ENCODE measurements at places on chromosomes 1 and 21. TPM values are rescaled to one million over a fixed set of nuclear protein-coding genes. Genes with fewer than 3 reads are reported as not detected.

Gene C1QB
- total RNA-seq: 0.61 TPM

Gene HFM1
- 3.4 TPM for total RNA-seq

Gene STUM
- total RNA-seq: 1.3 TPM

Gene CELA2B
- not detected for total RNA-seq

Gene FCRL2
- not detected for total RNA-seq

Gene MFAP2
- total RNA-seq: 141 TPM

Gene PM20D1
- total RNA-seq: 0.23 TPM

Gene HJV
- 0.31 TPM for total RNA-seq

Gene DNASE2B
- total RNA-seq: 0.15 TPM

DNA sequence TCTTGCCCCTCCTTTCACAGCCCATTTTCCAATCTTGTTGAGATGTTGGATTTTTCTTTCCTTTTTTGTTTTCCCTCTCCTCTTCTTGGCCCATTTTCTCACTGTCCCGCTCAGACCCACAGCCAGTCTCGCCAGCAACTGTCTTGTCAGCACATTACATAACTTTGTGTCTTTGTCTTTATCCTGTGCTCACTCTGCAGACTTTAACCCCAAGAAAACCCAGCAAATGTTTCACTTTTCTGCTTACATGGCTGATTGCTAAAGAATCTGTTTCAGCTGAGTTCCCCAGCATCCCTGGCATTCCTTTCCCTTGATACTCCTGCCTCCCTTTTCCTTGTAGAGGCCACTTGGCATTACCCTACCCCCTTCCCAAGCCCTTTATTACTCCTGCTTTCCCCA is 74.6 kb downstream of the ZNF648 start:
- no peaks in the 10 kb centered on the region for H3K27me3 ChIP-seq
- DNase-seq: no peak
- H3K4me1 ChIP-seq: peaks cover 25% of the 10 kb centered on the region
- H3K36me3 ChIP-seq: no peaks in the 10 kb centered on the region
- no peak overlapping the region for H3K4me3 ChIP-seq

GRCh38 chr1:187987236-187987776 is 1158.6 kb downstream of the PLA2G4A start:
- DNase-seq: no peak
- peaks cover 5% of the 10 kb centered on the region for H3K4me1 ChIP-seq
- no peak overlapping the region for H3K4me3 ChIP-seq
- no peaks in the 10 kb centered on the region for H3K36me3 ChIP-seq

DNA sequence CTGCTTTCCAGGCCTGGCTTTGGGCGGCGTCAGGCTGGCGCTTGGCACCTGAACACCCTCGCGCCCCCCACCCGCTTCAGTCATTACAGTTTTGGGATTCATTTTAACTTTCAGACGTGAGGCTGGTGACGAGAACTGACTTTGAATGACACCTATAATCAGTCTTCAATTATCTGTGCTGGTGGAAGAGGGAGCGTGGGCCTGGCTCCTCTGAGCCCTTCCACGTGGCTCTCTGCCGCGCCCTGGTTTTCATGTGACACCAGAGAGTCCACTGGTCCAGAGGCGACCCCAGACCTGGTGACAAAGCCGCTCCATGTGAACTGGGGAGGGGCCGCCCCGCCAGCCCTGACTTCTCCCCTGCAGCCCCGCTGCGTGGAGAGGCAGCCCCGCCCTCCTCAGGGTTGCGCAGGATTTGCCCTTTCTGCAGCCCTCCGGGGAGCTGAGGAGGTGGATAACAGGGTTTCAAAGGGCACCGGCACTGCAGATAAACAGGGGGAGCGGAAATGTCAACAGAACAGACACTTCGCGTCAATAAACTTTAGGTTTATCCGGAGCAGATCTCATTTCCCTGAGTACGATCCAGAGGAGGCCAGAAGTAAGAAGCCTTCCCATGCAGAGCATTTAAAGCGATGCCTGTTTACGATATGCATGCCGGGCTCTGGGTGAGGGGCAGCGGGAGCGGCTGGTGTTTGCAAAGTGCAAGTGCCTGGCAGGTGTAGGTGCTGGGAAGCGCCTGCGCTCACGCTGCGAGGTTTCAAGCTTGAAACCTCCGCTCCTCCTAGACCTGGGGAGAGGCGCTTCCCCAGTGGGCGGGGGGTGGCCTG is 56.4 kb downstream of the AJAP1 start:
- DNase-seq: no peak
- no peak overlapping the region for H3K27ac ChIP-seq
- H3K36me3 ChIP-seq: peaks cover 64% of the 10 kb centered on the region
- peaks cover 11% of the 10 kb centered on the region for H3K27me3 ChIP-seq
- peak overlapping the region; percentile 29 for H3K4me3 ChIP-seq

- H3K27me3 ChIP-seq: no peaks in the 10 kb centered on the region
- peaks cover 45% of the 10 kb centered on the region for H3K4me1 ChIP-seq
Observed at GRCh38 chr1:244865028-244865371, 657 bp upstream of the HNRNPU start.

DNA sequence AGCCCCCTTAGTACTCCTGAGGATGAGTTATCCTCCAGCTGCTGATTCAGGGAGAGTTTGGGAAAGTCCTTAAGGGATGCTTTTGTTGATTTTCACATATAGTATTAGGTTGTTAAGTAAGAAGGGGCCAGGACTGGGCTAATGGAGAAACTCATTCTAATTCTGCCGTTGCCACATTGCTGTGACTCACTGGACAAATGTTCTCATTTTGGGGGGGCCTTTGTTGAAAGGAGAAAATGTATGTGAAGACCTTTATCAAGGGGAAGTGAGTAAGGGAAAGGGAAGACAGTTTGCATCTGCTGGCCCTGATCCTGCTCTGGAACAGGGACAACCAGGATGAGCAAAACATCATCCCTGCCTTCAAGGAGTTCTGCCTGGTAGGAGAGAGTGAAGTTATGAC is 123.2 kb upstream of the FGGY start:
- H3K4me3 ChIP-seq: no peak overlapping the region
- H3K36me3 ChIP-seq: peaks cover 12% of the 10 kb centered on the region
- no peak for DNase-seq
- no peak overlapping the region for H3K27ac ChIP-seq

- peaks cover 5% of the 10 kb centered on the region for H3K4me1 ChIP-seq
- no peak for DNase-seq
- H3K36me3 ChIP-seq: peaks cover 57% of the 10 kb centered on the region
- H3K4me3 ChIP-seq: no peak overlapping the region
- H3K27me3 ChIP-seq: no peaks in the 10 kb centered on the region
- peak overlapping the region; percentile 64 for H3K27ac ChIP-seq
Observed at GRCh38 chr1:88802950-88803349, 88.4 kb downstream of the GTF2B start.

- H3K4me1 ChIP-seq: peaks cover 33% of the 10 kb centered on the region
- H3K36me3 ChIP-seq: peaks cover 11% of the 10 kb centered on the region
Observed at GRCh38 chr1:164688791-164689190, 129.8 kb downstream of the PBX1 start.

DNA sequence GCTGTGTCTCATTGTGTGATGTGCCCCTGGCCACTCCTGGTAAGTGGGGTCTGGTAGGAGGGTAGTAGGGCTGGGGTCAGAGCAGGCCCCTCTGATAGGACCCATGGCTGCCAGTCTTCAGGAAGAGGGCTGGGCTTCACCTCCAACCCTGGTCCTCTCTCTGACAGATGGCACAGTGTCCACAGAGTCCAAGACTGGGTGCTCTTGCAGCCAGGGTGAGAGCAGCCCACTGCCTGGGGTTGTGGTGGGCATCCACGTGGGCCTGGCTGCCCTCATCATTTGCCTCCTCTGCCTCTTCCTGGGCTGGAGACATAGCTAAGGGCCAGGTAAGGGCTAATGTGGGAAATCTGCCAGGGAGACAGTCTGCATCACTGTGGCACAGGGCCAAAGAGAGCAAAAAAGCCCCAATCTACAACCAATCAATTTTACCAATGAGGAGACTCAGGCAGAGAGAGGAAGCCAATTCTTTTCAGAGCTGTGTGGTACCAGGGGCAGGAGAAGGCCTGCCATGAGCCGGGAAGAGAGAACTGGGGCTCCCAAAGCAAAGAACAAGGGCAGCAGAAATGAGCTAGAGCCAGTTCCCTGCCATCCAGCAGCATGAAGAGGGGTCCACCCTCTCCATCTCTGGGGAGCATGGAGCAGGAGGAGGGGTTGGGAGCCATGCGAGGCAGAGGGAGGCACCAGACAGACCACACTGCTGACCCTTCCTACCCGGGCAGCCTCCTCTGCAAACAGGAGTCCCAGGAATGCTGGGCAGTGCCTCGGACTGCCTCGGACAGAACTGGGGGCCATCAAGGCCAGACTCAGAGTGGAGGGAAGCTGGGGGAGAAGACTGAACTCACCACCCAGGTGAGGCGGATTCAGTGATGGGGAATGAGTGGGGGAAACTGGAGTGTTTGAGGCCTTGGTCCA is 26.8 kb downstream of the SLC27A3 start:
- H3K36me3 ChIP-seq: no peaks in the 10 kb centered on the region
- peaks cover 17% of the 10 kb centered on the region for H3K4me1 ChIP-seq
- H3K27me3 ChIP-seq: no peaks in the 10 kb centered on the region
- H3K27ac ChIP-seq: peak overlapping the region; percentile 63

DNA sequence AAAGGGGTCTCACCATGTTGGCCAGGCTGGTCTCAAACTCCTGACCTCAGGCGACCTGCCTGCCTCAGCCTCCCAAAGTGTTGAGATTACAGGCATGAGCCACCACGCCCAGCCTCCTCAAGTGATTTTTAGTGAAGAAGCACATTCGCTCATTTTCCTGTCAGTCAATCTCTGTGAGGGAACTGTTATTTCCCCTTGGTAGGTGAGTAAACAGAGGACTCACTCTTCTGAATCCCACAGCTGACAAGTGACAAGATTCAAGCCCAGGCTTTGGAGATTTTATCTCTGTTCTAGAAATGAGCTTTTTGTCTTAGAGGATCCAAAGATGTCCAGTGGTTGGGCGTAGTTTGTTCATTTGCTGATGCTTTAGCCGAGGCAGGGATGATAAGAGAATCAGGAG is 43.9 kb upstream of the TACSTD2 start:
- no peak overlapping the region for H3K27ac ChIP-seq
- no peaks in the 10 kb centered on the region for H3K27me3 ChIP-seq
- H3K4me1 ChIP-seq: peaks cover 28% of the 10 kb centered on the region
- peaks cover 4% of the 10 kb centered on the region for H3K36me3 ChIP-seq

DNA sequence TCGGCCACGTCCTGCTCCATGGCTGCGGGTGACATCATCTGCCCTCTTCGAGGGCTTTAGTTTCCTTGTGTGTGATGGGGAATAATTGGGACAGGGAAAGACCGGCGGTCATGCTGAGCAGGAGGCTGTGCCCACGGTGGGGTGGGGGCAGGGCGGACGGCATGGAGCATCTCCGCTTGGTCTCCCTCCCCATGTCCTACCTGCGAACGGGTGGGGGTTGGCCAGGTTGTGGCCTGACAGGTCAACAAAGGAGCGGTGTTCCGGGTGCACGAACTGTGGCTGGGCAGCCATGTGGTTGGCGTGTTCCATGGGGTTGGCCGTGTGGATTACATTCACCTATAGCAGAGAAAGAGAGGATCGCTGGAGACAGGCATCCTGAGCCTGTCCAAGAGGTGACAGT is 80.0 kb downstream of the PIK3CD start:
- no peak for DNase-seq
- H3K4me3 ChIP-seq: no peak overlapping the region
- no peak overlapping the region for H3K27ac ChIP-seq

DNA sequence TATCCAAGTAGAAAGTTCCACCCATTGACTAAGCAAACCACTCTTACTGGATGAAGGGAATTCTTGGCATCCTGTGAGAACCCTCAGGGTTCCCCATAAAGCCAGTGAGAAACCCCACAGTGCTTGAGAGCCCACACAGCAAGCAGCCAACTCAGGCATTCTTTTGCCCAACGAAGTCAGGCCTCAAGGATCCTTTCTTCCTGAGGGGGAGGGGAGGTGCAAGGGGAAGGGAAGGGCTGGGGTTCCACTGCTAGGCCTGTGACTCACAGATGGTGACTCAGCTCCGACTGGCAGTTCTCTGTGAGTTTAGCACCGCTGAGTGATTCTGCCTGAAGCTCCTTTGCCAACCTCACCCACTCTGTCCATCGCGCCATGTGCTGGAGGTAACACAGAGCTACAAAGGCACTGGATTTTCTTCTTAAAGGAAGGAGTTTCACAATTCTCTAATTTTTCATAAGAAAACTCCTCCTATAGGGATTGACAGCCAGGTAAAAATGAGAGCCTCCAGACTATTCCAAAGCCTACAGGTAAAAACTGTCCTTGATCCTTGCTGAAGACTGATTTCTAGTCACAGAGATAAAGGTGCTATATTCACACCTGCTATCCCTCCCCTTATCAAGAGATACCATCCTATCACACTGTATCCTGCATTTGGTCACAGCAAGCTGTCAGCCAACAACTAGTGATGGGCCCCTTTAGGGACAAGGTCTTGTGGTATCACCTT is 4.8 kb downstream of the ENO1 start:
- H3K27me3 ChIP-seq: no peaks in the 10 kb centered on the region
- H3K36me3 ChIP-seq: peaks cover 91% of the 10 kb centered on the region
- peak overlapping the region; percentile 87 for H3K27ac ChIP-seq
- H3K4me3 ChIP-seq: peak overlapping the region; percentile 92
- DNase-seq: peak; percentile 66

DNA sequence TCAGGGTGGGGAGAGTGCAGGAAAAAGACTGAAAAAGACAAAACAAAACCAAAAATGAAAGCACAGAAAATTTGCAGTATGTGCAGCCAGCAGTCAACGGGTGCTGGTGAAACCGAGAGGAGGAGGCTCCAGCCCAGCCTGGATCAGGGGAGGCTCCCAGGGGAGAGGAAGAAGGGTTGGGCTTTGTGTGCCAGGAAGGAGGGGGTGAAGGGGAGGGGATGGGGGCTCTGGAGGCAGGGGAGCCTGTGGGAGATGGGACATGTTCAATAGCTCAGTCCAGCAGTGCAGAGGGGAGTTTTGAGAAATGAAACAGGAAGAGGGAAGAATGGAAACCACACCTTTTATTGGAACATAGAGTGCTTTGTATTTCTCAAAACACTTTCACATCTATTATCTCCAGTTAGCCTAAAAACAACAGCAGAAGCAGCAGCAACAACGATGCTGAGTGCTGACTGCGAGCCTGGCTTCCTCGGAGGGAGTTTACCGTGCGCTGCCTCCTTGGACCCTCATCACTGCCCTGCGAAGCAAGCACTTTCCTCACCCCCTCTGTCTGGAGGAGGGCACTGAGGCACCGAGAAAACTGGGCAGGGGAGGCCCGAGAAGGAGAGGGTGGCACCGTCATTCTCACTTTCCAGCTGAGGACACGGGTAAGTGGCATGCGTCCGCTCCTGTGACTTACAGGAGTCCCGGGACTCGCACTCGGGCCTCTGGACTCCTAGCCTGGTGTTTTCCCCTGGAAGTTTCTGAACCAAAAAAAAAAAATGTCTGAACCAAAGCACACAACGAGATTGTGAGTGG is 62.9 kb downstream of the MDM4 start:
- H3K4me1 ChIP-seq: peaks cover 60% of the 10 kb centered on the region
- no peak overlapping the region for H3K27ac ChIP-seq
- no peak overlapping the region for H3K4me3 ChIP-seq
- peaks cover 27% of the 10 kb centered on the region for H3K27me3 ChIP-seq
- H3K36me3 ChIP-seq: no peaks in the 10 kb centered on the region

- H3K27me3 ChIP-seq: no peaks in the 10 kb centered on the region
- no peak for DNase-seq
- H3K36me3 ChIP-seq: no peaks in the 10 kb centered on the region
- H3K27ac ChIP-seq: no peak overlapping the region
- 0 out of 2 replicates have a peak, but pooled peaks cover 6% of the 10 kb centered on the region for H3K4me1 ChIP-seq
Observed at GRCh38 chr1:211606914-211607753, 28.2 kb upstream of the SLC30A1 start.

GRCh38 chr1:158506369-158506987 is 34.5 kb downstream of the OR10R2 start:
- no peak overlapping the region for H3K4me3 ChIP-seq
- peaks cover 10% of the 10 kb centered on the region for H3K36me3 ChIP-seq
- H3K27me3 ChIP-seq: no peaks in the 10 kb centered on the region
- DNase-seq: peak; percentile 82
